GM19239 (cell line): ENCODE measurements at places on chromosomes 11 and 22.

DNA sequence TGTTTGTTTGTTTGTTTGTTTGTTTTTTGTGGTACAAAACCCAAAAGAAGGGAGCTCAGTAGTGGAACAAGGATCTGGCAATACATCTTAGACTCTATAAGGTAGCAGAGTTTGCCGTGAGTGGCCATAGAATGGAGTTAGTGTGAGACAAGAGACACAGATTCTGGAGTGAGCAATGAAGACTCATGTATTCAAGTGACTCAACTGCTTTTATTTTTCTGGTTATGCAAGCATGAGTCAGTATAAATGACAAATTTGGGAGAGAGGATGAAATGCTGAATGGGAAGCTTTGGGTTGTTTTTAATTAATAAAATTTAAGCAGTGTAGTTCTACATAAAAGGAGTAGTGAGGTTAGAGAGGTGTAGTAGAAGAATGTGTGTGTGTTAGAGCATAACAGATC lies 143.6 kb upstream of the ANO5 start:
- no peak for DNase-seq

DNA sequence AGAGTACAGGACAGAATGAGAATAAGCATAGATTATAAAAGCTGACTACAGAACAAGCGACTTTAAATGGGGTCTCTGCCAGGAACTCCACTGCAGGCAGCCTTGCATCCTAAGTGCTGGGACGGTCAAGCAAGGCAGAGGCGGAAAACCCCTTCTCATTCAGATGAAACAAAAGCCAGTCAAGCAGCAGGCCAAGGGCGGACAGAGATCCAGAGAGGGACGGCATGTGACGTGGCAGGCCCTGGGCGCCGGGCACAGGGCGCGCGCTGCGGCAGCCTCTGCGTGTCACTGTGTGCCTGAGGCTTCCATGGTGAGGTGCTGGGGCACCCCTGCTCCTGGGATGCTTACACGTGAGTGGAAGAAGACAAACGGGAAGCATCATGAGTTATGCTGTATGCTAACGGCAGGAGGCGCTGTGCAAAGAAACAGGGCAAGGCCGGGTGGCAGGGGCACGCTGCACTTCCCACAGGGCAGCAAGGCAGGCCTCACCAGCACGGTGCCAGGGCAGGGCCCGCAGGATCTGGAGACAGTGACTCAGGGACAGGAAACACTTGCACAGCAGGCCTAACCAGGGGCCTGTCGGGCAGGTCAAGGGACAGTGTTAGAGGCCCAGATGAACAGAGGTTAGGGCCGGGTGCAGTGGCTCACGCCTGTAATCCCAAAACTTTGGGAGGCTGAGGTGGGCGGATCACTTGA lies 6.2 kb downstream of the TOLLIP start:
- DNase-seq, result no peak

DNA sequence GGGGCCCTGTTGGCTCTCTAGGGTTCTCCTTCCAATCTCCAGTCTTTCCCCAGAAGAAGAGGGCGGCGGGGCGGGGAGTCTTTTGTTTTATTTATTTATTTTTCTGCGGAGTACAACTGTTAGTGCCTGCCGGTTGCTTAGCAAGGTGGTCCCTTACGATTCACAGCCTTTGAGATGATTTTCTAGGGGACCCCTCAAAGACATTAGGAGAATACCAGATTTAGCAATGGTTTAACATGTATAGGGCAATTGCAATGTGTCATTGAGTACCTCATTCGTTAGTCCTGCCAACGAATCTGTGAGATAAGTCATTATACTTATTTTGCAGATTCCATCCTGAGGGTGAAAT lies 307 bp upstream of the MRPL16 start:
- no peak for DNase-seq

DNA sequence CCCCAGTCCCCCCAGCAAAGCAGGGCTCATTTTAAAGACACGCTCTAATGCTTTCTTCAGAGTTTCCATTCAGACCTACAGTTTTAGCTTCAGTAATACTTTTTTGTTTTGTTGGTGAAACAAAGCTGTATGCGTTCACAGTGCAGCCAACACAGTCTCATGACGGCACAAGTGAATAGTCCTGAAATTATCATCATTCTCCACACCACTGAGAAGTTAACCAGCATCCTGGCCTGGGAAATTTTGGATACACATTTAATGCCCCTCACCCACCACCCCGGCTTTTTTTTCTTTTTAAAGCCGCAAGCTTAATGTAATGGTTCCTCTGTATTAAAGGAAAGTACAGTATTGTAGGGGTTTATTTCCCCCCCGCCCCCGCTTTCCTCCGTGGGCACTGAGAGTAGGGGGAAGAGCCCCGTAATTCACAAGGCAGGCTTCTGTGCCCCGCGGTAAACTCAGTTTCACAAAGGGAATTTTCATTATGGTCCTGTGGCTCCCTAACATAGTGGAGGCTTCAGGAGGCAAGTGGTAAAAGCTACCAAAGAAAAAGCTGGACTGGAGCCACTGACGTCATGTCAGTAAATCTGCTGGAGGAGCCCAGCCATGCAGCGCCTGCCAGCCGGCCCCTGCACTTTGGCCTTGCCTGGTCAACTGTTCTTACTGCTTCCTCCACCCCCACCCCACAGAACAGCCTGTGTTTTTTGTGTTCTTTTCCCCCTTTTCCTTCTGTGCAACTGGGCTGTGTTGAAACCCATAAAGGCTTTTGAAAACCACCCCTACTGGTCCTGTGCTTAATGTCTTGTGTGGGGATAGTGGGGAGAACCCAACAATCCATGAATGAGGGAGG lies 18.2 kb downstream of the TEAD1 start:
- no peak for DNase-seq

- DNase-seq, result no peak
Observed at GRCh38 chr11:1008001-1008802, 28.3 kb downstream of the MUC6 start.
